ENCODE measurements at places on chromosomes 11 and 22.

DNA sequence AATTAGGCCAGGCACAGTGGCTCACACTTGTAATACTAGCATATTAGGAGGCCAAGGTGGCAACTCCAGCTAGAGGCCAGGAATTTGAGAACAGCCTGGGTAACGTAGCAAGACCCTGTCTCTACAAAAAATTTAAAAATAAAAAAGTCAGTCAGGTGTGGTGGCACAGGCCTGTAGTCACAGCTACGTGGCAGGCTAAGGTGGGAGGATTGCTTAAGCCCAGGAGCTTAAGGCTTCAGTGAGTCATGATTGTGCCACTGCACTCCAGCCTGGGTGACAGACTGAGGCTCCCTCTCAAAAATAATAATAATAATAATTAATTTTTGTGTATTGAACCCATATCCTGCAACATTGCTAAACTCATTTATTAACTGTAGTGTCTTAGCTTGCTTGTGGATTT, 15.3 kb upstream of the TRIM29 start:
- DNase-seq, result no peak

- no peak for DNase-seq
These were observed 17.0 kb downstream of the CD3E start for GRCh38 chr11:118321386-118322082.

GRCh38 chr11:101552888-101553287, 30.9 kb downstream of the TRPC6 start:
- no peak for DNase-seq

GRCh38 chr11:104620991-104621390, 277.3 kb downstream of the CASP12 start:
- no peak for DNase-seq

DNA sequence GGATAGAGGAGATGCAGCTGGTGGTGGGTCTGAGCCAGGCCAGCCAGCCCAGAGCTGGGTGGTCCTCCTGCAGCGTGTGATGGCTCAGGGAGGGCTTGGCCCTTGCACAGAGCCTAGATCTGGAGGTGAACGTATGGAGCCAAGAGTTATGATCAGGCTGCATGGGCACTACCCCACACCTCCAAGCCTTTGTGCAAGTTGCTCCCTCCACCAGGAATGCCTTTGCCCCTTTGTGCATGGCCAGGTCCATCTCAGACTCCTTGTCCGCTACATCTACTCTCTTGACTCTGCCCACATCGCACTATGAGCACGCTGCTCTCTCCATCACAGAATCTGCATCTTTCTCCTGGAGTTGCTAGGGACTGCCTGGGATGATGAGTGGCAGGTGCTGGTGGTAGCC, 895.7 kb downstream of the TBC1D22A start:
- DNase-seq, result no peak

GRCh38 chr22:28297504-28297903, 378.4 kb upstream of the PITPNB start:
- no peak for DNase-seq

- no peak for DNase-seq
These were observed 142.7 kb upstream of the CTSC start for GRCh38 chr11:88480223-88480622.

- DNase-seq, result no peak
These were observed 260.0 kb downstream of the SOX6 start for GRCh38 chr11:16096336-16096735.

DNA sequence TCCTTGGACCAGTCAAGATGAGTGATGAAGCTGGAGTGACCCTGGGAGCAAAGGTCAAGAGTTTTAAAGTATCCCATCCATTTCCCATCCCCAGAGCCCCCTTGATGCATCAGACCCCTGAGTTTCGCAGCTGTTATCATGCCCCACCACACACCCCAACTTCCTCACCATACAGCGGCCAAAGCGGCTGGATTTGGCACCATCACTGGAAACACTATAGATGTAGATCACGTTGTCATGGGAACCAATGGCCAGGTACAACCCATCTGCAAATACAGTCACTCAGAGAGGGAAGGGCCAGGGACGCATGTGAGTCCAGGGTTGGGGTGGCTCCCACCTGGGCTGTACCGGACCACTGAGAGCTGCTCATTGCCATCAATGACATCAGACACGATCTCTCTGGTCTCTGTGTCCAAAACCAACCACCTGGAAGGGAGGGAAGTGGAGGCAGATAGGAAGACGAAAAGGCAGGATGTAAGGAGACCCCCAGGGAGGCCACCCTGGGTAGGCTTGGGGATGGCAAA, 2.2 kb upstream of the MTA2 start:
- no peak for DNase-seq

DNA sequence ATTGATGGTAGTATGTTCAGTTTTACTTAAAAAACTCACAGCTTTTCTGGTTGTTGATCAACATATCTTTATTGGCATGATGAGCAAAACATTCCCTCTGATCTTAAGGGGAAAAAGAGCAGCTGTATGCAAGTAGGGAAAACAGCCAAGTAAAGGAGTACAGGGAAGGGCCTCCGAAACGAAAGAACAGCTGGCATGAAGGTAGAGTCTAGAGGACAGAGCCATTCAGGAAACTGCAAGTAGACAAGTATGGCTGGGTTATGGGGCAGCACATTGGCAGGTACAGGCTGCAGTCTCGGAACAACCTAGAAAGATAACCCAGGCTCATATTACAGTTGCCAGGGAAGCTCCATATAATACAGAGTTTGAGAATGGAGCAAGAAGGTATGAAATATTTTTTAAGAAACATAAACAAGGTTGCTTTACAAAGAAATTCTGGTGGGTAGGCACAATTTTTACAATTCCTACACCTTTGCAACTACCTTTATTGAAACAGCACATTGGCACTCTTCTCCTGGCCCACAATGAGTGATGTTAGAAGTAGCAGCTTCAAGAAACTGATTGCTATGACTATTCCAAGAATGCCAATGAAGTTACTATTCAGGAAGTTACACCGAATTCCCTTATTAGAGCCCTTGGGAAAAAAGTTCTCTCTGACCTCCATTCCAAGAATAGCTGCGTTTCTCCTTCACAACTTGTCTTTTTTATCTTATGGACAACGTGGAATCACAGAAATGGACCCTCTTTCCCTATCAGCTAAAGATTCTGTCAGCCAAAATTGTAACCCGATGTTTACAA, 45.2 kb downstream of the LGR4 start:
- DNase-seq, result no peak

GRCh38 chr11:66366844-66367477, 4.6 kb downstream of the SLC29A2 start:
- DNase-seq, result no peak

- no peak for DNase-seq
These were observed 12.5 kb downstream of the CCND1 start for GRCh38 chr11:69653406-69653960.

DNA sequence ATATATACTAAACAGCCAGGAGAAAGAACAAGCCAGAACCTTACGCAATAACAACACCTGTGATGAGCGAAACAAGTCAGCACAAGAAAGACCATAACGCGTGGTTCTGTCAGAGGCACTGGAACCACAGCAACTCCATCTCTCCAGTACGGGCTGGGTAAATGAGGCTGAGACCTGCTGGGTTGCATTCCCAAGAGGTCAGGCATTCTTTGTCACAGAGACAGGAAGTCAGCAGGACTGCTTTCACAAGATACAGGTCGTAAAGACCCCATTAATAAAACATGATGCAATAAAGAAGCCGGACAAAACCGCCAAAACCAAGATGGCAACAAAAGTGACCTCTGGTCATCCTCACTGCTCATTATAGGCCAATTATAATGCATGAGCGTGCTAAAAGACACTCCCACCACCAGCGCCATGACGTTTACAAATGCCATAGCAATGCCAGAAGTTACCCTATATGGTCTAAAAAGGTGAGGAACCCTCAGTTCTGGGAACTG, 21.7 kb downstream of the TPST2 start:
- DNase-seq, result no peak

DNA sequence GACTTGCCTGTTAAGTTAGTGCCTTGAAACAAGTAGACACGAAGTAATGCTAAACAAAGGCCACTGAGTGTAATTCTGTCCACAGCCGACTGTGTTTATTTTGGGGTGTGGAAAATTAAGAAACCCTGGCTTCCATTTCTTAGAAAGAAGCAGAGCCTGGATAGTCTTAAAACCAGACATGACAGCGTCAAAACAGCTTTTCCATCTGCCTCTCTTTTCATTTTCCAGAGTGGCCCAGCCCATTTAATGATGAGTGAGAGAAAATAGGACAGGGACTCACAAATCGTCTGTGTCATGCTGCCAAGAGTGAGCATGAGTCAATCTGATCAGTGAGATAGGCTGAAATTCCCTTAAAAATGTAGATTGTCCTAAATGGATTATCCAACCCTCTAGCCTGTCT, 485.9 kb downstream of the JRKL start:
- DNase-seq, result no peak

DNA sequence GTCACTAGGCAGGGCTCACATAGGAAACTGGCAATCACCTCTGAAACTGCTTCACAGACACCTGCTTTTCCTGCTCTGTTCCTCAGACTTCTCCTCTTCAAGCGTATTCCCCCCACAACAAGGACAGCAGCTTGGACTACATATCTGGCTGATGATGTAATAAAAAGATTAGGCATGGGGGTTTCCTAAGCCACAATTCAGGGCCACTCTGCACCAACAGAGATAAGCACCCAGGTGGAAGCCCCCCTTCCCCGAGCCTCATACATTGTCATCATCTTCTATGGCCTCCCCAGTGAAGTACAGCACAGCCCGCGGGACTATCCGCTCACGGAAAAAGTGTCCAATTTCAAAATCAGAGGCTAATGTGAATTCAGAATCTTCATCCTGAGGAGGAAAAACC, 25.0 kb upstream of the PHLDA2 start:
- DNase-seq, result no peak

- no peak for DNase-seq
These were observed 165.5 kb upstream of the C11orf58 start for GRCh38 chr11:16572945-16573344.

DNA sequence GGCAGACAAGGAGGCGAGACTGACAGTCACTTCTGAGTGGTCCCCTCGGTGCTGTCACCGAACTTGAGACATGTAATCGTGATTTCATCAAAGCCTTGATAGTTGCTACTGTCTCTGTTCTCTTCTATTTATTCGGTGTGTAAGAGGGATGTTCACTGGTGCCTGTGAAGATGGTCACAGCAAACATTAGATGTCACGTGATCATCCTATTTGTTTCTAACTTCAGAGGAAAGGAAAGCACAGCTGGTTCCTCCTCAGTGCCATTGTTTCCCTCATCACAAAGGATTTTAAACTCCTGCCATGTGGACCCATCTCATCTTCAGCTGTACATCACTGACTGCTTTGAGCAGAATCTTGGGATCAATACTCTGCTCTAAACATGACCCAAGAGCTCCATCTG, 73.1 kb upstream of the CLMP start:
- no peak for DNase-seq

GRCh38 chr22:46514592-46515207, 22.7 kb downstream of the CELSR1 start:
- DNase-seq, result no peak

DNA sequence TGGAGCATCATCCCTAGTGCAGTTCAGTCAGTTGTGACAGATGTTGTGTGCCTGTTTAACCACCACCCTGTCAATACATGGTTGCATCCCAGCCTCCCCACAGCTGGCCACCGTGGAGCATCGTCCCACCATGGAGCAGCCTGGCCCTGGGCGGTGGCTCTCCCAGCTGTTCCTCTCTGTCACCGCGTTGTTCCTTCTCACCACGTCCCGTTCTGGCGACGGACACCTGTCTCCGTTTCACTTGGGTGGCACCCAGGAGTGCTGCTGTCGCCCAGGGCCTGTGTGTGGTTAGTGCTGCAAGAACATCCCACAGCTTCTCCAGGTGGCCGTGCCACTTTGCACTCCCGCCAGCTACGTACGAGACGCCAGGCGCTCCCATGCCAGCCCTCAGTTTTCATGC, 26.5 kb downstream of the MUC6 start:
- DNase-seq, result no peak

DNA sequence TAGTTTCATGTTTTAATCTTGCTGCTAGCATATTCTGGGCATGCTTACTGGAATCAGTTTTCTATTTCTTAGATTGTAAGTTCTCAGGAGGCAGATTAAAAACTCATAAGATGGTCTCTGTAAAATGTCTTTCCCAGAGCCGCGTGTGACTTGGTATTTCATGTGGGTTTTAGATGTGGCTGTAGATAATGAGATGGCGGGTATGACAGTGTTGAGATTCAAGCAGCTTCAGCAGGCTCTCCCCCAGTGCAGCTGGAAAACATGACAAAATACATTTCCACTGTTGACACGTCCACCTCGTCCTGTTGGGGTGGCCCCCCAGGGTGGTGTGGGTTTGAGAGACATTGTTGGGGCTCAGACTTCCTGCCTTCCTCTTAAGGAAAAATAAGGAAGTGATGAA, 106.8 kb downstream of the KIRREL3 start:
- DNase-seq, result no peak

- DNase-seq, result no peak
These were observed 3.2 kb upstream of the PAX6 start for GRCh38 chr11:31814176-31814868.

GRCh38 chr22:26852176-26852575, 194.8 kb downstream of the MIAT start:
- DNase-seq, result no peak

GRCh38 chr22:48105259-48105658, 1342.8 kb downstream of the TBC1D22A start:
- DNase-seq, result no peak

- no peak for DNase-seq
These were observed 153.4 kb downstream of the CCDC34 start for GRCh38 chr11:27209562-27210005.

GRCh38 chr11:12130180-12130980, 20.0 kb downstream of the MICAL2 start:
- DNase-seq, result no peak

DNA sequence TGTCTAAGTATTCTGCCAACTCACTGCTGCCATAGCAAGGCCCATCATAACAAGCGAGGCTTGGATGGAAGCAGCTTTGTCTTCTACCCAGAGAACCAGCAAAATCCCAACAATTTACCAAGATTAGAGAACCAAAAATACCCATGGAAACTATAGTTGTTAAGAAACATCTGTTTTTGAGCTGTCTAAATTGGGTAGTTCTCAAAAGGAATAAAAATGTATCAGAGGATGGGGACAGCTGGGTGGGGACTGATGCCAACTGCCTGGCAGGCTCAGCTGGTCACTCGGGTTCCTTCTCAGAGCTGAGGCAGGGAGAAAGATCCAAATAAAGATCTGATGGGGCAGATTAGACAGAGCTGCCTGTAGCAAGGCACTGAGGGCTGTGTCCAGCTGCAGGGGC, 85.9 kb upstream of the GRK3 start:
- DNase-seq, result no peak

DNA sequence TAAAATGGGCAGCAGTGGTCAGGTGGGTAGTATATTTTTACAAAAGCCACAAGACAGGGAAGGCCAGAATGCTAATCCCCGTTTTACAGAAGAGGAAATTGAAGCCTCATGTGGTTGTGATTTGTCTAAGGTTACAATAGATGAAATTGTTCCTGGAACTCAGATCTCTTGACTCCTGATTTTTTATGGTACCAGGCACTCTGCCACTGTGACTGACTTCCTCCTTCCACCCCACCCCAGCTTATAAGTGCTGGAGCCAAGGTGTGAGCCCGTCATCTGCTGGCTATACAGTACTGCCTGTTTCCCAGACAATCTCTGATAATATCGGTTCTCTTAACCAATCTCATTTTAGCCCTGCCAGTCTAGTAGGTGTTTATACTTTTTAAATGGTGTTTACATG, 1.9 kb downstream of the SLC5A1 start:
- DNase-seq, result no peak
